Posterior cingulate gyrus (tissue), 11 donors: ENCODE measurements at places on chromosomes 12 and 14.

DNA sequence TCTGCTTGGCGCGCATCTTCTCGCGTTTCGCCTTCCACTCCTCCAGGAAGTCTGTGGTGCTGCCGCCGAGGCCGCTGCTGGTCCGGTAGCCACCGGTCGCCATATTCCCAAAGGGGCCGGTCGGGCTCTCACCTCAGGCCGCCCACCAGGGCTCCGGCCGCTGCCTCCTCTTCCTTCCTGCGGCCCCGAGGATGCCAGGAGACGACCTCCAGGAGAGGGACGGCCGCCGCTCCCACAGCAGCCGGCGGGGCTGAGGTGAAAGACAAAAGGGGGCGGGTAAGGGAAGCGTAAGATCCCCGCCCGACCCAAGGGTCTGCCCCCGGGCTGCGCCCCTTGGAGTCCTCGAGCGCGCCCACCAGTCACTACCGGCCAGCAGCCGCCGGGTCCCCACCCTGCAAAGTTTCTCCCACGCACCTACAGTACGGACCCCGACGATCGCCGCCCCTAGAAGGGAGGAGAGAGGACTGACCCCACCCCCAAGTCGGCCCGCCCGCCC is 574 bp downstream of the PAWR start:
- DNase-seq: peak; percentile 26

- DNase-seq: peak; percentile 23
Observed at GRCh38 chr12:117188961-117189724, 1.1 kb downstream of the FBXO21 start.

DNA sequence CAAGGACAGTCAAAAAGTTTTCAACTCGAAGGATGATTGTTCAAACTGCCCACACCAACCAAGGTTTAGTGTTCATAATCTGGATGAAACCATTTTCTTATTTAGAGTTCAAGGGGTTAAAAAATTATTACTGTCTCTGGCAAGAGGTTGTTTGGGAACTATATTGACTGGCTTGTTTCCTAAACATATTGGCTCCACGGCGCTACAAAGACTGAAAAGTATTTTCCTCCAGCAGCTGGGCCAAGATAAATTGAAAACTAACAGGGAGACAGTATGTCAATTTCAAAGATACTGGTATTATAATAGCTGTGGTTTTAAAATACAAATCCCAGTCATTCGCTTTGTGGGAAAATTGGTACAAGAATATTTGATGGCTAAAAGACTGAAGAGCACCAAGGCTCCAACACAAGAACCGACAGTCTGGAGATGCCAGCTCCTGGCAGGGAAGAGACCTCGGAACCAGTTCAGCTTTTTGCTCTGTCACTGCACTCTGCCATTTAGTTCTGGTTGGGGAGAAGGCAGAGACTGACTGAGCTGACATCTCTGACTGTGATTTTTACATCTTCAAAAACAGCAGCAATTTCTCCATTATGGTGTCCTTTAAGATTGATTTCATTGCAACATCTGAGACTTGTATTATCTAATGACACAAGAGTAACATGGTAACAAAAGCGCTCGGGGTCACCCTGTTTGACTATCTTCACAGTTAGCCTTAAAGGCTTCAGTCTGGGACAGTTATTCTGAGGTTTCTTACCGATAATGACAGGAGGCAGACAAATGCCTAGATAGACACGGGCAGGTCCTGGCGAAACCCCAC is 62.0 kb downstream of the ST8SIA1 start:
- DNase-seq: no peak

DNA sequence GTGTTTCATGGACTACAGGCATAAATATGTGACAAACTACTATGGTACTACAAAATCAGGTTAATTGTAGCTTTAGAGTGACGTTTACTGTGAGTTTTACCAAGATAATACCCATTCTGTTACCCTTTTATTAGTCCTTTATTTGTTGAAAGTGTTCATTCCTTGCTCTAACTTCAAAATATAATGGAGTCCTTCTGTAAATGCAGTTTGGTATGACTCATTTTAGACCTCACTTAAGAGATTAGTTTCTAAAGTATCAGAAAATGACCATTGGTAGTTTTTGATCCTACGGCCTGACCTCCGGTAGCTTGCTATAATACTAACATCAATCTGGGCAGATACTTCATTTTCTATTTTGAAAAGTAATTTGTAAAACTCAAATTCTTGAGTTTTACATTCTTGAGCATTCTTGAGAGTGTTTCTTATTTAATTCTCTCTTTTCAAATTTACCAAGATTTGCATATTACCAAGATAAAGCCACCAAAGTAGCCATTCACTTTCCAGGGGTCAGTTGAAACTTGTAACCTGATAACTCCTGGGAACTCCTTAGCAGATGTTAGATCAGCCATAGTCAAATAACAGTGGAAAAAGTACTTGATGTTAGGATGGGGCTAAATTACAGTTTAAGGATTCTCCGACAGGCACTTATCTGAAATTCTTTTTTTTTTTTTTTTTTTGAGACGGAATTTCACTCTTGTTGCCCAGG is 4.2 kb downstream of the HSPA2 start:
- DNase-seq: no peak
